HFFc6 (cell line): ENCODE measurements at places on chromosomes 3 and 15. TPM values are rescaled to one million over a fixed set of nuclear protein-coding genes. Genes with fewer than 3 reads are reported as not detected.

- H3K27me3 ChIP-seq: peaks cover 1% of the 10 kb centered on the region
- H3K36me3 ChIP-seq: no peaks in the 10 kb centered on the region
- H3K4me1 ChIP-seq: no peaks in the 10 kb centered on the region; the same call in 1 of the 2 replicates
- H3K4me3 ChIP-seq: no peak overlapping the region
Measured at GRCh38 chr15:27454281-27455075, 483.5 kb downstream of the GABRG3 start.

GRCh38 chr15:99135194-99135593 is 30.3 kb downstream of the SYNM start:
- H3K36me3 ChIP-seq: peaks cover 12% of the 10 kb centered on the region
- H3K27ac ChIP-seq: no peak overlapping the region
- no peak overlapping the region for H3K4me3 ChIP-seq
- H3K4me1 ChIP-seq: peaks cover 16% of the 10 kb centered on the region
- no peaks in the 10 kb centered on the region; the same call in 1 of the 2 replicates for H3K27me3 ChIP-seq
- no peak for DNase-seq

GRCh38 chr3:169171739-169172138 is 491.8 kb downstream of the MECOM start:
- H3K27me3 ChIP-seq: peaks cover 6% of the 10 kb centered on the region; the same call in 1 of the 2 replicates
- no peak for DNase-seq
- no peak overlapping the region for H3K4me3 ChIP-seq

GRCh38 chr3:141392897-141393734 is 24.8 kb downstream of the ZBTB38 start:
- peaks cover 44% of the 10 kb centered on the region for H3K4me1 ChIP-seq
- H3K4me3 ChIP-seq: no peak overlapping the region; the same call in 1 of the 2 replicates
- no peaks in the 10 kb centered on the region for H3K27me3 ChIP-seq
- H3K36me3 ChIP-seq: peaks cover 72% of the 10 kb centered on the region
- peak overlapping the region; percentile 72 for H3K27ac ChIP-seq

GRCh38 chr15:32852771-32853170 is 135.0 kb downstream of the GREM1 start:
- peaks cover 86% of the 10 kb centered on the region for H3K4me1 ChIP-seq
- H3K4me3 ChIP-seq: peak overlapping the region; percentile 3; the same call in 1 of the 2 replicates
- H3K27ac ChIP-seq: peak overlapping the region; percentile 90
- no peak for DNase-seq

GRCh38 chr3:57142411-57142723 is 22.8 kb downstream of the IL17RD start:
- H3K27ac ChIP-seq: no peak overlapping the region
- peaks cover 37% of the 10 kb centered on the region for H3K27me3 ChIP-seq

DNA sequence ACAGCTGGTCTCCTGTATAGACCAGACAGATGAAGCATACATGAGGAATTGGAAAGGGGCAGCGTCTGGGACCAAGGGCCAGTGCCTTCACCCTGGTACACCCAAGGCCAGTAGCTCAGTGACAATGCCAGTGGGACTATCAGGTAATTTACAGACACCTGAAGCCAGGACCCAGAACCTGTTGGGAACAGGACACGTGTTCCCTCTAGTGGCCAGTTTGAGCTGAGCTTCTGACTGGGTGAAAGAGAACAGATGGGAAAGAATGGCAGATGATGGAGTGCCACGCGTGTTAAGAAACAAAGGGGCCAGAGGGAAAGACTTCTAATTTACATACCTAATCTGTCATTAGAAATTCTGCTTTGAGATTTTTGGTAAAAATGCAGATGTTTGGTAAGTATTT is 5.1 kb upstream of the SLC25A38 start:
- no peaks in the 10 kb centered on the region for H3K36me3 ChIP-seq
- DNase-seq: peak; percentile 32
- no peak overlapping the region for H3K4me3 ChIP-seq
- peaks cover 9% of the 10 kb centered on the region; the same call in 1 of the 2 replicates for H3K4me1 ChIP-seq

GRCh38 chr15:68734352-68734751 is 86.3 kb downstream of the ANP32A start:
- peaks cover 25% of the 10 kb centered on the region for H3K27me3 ChIP-seq
- no peak for DNase-seq
- H3K4me1 ChIP-seq: peaks cover 5% of the 10 kb centered on the region

DNA sequence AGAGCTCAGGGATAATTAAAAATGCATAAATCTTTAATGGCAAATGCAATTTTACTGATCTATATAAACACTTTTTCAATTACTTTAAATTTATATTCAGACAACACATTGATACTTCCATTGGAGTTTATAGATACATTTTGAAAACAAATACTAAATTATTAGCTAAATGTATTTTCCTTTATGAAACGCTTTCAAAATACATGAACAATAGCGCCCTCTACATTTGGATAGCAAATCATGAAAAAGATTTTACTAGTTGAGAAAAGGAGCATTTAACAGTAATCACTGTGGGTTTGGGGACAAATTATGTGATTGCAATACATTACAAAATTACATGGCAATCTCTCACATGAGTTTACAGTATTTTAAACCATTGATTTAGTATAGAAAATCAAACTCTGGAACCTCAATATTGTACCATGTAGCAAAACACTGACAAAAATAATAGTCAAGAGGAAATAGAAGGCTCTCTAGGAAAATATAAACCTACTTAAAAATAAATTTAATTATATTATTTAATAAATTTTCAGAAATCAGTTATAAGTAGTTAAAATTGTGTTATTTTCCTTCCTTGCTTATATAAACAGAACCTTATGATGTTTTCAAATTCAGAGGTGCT is 207.9 kb downstream of the ZIC1 start:
- DNase-seq: peak; percentile 21
- H3K4me1 ChIP-seq: peaks cover 45% of the 10 kb centered on the region; the same call in 1 of the 2 replicates
- no peak overlapping the region for H3K27ac ChIP-seq
- H3K36me3 ChIP-seq: no peaks in the 10 kb centered on the region

- H3K4me1 ChIP-seq: peaks cover 9% of the 10 kb centered on the region
- no peaks in the 10 kb centered on the region for H3K36me3 ChIP-seq
- no peak for DNase-seq
Measured at GRCh38 chr3:192573240-192573639, 154.1 kb downstream of the FGF12 start.

GRCh38 chr3:190458040-190458439 is 8.3 kb upstream of the TMEM207 start:
- H3K4me3 ChIP-seq: no peak overlapping the region
- no peaks in the 10 kb centered on the region; the same call in 1 of the 2 replicates for H3K4me1 ChIP-seq
- H3K27me3 ChIP-seq: peaks cover 2% of the 10 kb centered on the region; the same call in 1 of the 2 replicates
- H3K36me3 ChIP-seq: no peaks in the 10 kb centered on the region
- H3K27ac ChIP-seq: no peak overlapping the region

DNA sequence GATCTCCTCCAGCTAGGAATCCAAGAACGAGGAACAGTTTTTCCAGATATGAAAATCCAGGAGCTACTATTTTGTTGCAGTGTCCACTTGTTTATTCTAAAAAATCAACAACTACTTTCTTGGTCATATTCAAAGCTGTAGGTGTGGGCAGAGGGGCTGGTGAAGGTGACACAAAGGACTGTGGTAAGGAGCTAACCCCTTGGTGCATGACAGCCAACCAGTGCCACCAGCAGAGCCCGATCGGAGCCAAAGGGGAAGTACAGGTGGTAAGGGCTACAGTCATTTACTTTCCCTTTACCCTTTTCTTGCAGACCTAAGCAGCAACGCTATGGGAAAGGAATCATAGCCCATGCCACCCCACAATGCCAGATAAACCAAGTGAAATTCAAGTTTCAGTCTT is 30.7 kb downstream of the PLA1A start:
- H3K27me3 ChIP-seq: peaks cover 6% of the 10 kb centered on the region; the same call in 1 of the 2 replicates
- no peak overlapping the region for H3K4me3 ChIP-seq
- H3K27ac ChIP-seq: no peak overlapping the region
- peaks cover 30% of the 10 kb centered on the region for H3K4me1 ChIP-seq
- no peaks in the 10 kb centered on the region for H3K36me3 ChIP-seq
- DNase-seq: no peak

GRCh38 chr3:10463533-10464434 is 41.6 kb downstream of the ATP2B2 start:
- no peaks in the 10 kb centered on the region for H3K4me1 ChIP-seq
- H3K36me3 ChIP-seq: no peaks in the 10 kb centered on the region
- no peak for DNase-seq

- H3K27me3 ChIP-seq: no peaks in the 10 kb centered on the region
- H3K36me3 ChIP-seq: peaks cover 3% of the 10 kb centered on the region; the same call in 1 of the 2 replicates
- H3K4me3 ChIP-seq: no peak overlapping the region
- no peaks in the 10 kb centered on the region for H3K4me1 ChIP-seq
- H3K27ac ChIP-seq: no peak overlapping the region
- DNase-seq: no peak
Measured at GRCh38 chr3:145055375-145056076, 1083.9 kb downstream of the DIPK2A start.

DNA sequence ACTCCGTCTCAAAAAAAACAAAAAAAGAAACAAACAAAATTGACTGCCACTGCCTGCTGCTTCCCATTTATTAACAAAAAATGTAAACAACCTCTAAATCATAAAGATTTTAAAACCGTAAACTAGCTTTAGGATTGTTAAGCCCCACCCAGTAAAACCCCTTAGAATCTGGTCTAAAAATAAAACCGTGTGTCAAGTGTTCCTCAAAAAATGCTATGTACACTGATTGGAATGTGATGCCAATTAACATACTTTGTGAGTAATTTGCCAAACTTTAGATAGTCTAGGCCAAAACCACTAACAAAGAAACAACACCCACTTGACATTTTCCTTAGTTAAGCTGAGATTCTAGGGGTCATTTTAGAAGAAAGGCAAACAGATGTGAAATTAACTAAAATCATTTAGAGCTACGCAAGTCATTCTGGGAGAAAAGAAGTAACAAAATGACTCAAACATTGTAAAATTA is 5.3 kb downstream of the RAF1 start:
- peak; percentile 93 for DNase-seq
- peak overlapping the region; percentile 83 for H3K4me3 ChIP-seq
- H3K4me1 ChIP-seq: peaks cover 75% of the 10 kb centered on the region
- peak overlapping the region; percentile 90 for H3K27ac ChIP-seq
- peaks cover 23% of the 10 kb centered on the region for H3K36me3 ChIP-seq
- no peaks in the 10 kb centered on the region for H3K27me3 ChIP-seq

- DNase-seq: peak; percentile 72
- peak overlapping the region; percentile 60; the same call in 1 of the 2 replicates for H3K27ac ChIP-seq
- H3K27me3 ChIP-seq: no peaks in the 10 kb centered on the region
- no peaks in the 10 kb centered on the region for H3K36me3 ChIP-seq
- H3K4me3 ChIP-seq: peak overlapping the region; percentile 22
Measured at GRCh38 chr15:45892182-45892581, 257.4 kb downstream of the SQOR start.

DNA sequence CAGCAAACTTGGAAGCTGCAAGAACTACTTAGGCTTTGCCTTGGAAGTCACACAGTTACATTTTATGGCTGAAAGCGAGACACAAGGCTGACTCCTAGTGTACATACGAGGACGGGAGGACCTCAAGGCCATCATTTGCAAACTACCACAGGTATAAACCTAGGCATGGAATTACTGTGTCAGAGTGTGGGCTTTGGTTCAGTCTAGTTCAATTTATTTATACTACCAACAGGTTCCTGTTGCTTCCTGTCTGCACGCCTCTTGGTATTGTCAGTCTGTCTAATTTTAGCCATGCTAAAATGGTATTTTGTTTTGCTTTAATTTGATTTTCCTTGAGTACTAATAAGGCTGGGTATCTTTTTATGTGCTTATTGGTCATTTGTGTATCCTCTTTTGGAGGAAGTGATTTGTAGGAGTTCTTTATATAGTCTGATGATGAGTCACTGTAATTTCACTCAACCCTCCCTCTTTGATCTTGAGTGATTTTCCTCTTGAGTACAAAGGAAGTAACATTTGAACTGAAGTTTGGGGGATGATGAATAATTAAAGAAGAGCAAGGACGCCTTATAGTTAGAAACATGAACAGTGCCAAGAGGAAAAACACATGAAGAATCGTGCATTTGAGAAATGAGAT is 8.2 kb downstream of the ANKRD34C start:
- H3K27ac ChIP-seq: no peak overlapping the region
- peaks cover 5% of the 10 kb centered on the region; the same call in 1 of the 2 replicates for H3K4me1 ChIP-seq
- H3K36me3 ChIP-seq: no peaks in the 10 kb centered on the region
- H3K27me3 ChIP-seq: peaks cover 5% of the 10 kb centered on the region

DNA sequence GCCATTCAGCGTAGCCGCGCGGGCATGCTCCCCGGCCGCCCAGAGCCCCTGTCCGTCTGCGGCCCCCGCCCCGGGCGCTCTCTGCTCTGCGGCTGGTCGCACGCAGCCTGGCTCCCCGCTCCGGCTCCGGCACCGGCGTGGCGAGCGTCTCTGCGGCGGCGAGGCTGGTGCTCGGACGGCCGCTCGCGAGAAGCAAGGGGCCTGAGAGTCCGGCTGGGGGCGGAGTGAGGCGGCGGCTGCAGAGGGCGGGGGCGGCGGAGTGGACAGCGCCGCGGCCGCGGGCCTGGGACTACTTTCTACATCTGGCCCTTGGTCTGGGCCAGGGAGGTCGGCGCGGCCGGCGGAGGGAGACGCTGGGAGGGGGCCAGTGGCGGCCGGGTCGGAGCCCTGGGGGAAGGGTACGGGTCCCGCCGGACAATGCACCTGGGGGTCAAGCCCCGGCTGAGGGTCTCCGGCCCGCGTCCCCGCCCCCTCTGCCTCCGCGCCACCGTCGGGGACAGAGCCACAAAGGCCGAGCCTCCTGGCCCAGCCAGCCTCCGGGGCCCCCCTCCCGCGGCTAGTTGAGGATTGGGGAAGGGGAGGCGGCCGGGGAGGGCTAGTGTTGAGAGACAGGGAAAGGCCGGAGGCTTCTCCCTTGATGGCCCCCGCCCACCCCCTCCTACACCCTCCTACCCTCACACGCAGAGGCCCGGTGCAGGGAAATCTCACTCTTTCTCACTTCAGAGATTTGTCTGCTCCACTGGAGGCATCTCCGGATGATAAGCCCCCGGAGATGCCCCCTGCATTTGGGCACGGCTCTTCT is at the start of gene PRTG:
Gene PRTG, minus strand, starts transcription at position 226 of the 802 bp plus-strand sequence. Its CDS starts 221 bp downstream, at position 5.
- H3K27ac ChIP-seq: no peak within 1 kb of the TSS
- H3K27me3 ChIP-seq: peaks cover 13% of the 10 kb centered on the region; the same call in 1 of the 2 replicates
- peak; percentile 11 for DNase-seq

- peaks cover 8% of the 10 kb centered on the region for H3K27me3 ChIP-seq
- H3K4me1 ChIP-seq: peaks cover 9% of the 10 kb centered on the region
- DNase-seq: peak; percentile 46
- peak overlapping the region; percentile 22 for H3K27ac ChIP-seq
Measured at GRCh38 chr15:58378241-58379085, 53.3 kb upstream of the LIPC start.

GRCh38 chr3:31851278-31851677 is 129.8 kb downstream of the OSBPL10 start:
- no peak for DNase-seq
- no peaks in the 10 kb centered on the region for H3K27me3 ChIP-seq
- H3K36me3 ChIP-seq: no peaks in the 10 kb centered on the region

DNA sequence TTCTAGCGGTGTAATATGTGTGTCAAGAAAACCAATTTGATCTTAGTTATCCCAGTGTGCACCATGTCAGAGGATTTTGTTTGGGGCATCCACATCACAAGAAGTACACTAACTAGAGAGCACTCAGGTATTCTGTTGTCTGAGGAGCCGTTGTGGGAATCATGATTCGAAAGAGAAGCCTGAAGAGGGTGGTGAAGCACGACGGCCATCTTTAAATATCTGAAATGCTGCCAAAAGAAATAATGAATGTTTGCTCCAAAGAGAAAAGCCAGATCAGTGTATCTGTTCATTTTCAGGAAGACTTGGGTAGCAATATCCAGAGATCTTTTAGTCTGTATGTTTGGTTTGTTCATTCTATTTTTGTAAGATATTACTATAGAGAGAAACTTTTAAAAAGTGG is 180.7 kb downstream of the KLHL25 start:
- no peaks in the 10 kb centered on the region for H3K27me3 ChIP-seq
- no peak for DNase-seq
- H3K27ac ChIP-seq: no peak overlapping the region

GRCh38 chr3:63968612-63969350 is 54.5 kb downstream of the PSMD6 start:
- no peak for DNase-seq
- H3K36me3 ChIP-seq: peaks cover 6% of the 10 kb centered on the region
- peak overlapping the region; percentile 39 for H3K27ac ChIP-seq

Gene ALDH1L1
- not detected in 3 replicates for total RNA-seq

Gene EPHB1
- 0.88 and 1.1 TPM in 2 replicates for total RNA-seq

Gene COX5A
- total RNA-seq: 188 and 190 TPM in 2 replicates

Gene CHDH
- total RNA-seq: 0.18 TPM in 1 of 2 replicates, not detected in the other

Gene LDHAL6B
- total RNA-seq: not detected in 3 replicates

Gene SUCLG2
- total RNA-seq: 50.2 to 72.4 TPM (median 51.5 TPM) in 3 replicates
